ENCODE measurements at places on chromosomes 3 and 15.

- DNase-seq: no peak
These were observed 154.7 kb upstream of the TSPAN3 start for GRCh38 chr15:77225646-77226045.

DNA sequence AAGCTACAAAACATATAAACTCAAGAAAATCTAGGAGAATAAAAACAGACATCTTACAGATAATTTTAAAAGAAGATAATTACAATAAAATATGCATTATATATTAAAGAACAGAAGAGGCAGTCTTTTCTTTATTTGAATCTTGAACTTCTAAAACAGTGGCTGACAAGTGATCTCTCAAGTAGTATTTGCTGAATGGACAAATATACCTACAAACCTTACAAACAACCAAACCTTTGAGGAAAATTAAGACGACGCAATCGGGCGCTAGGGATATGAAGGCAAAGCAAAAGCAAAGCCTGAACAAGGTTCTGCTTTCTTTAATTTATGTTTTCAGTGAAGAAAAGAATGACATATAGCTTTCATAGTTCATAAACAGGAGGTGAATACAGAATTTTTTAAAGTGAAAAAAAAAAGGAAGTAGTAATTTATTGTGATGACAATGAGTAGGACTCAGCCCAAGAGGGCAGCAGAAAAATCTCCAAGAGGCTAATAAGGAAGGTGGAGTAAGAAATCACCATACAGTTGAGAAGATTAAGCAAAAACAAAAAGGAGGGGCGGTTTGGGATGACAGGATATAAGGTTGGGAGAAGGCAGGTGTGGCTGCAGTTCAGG is 347.8 kb downstream of the TBC1D5 start:
- DNase-seq: no peak

DNA sequence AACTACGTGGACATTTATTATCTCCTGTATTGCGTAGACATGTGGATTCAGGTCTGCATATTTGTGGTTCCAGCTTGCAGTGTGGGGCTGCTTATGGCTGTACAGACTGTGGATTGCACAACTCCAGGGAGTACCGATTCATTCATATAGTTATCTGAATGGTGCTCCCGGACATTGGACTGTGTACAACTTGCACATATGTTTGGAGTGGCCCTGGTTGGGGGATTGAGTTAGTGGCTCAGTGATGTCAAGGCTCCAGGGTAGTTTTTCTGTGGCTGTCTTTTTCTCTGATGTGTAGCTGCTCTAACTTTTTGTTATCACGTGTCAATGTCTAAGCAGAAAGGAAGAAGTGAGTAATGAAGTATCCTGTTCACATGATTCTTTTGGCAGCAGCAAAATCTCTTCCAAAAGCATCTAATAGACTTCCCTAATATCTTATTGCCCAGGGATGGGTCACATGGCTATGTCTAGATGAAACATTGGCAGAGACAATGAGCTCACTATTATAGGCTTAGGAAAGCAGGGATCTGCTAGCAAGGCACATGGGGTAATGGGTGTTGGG is 15.8 kb downstream of the ST3GAL6 start:
- DNase-seq: no peak

- peak; percentile 20 for DNase-seq
These were observed 273.6 kb upstream of the PROK2 start for GRCh38 chr3:72058493-72059081.

GRCh38 chr3:147613725-147614124 is 204.6 kb downstream of the ZIC1 start:
- no peak for DNase-seq

DNA sequence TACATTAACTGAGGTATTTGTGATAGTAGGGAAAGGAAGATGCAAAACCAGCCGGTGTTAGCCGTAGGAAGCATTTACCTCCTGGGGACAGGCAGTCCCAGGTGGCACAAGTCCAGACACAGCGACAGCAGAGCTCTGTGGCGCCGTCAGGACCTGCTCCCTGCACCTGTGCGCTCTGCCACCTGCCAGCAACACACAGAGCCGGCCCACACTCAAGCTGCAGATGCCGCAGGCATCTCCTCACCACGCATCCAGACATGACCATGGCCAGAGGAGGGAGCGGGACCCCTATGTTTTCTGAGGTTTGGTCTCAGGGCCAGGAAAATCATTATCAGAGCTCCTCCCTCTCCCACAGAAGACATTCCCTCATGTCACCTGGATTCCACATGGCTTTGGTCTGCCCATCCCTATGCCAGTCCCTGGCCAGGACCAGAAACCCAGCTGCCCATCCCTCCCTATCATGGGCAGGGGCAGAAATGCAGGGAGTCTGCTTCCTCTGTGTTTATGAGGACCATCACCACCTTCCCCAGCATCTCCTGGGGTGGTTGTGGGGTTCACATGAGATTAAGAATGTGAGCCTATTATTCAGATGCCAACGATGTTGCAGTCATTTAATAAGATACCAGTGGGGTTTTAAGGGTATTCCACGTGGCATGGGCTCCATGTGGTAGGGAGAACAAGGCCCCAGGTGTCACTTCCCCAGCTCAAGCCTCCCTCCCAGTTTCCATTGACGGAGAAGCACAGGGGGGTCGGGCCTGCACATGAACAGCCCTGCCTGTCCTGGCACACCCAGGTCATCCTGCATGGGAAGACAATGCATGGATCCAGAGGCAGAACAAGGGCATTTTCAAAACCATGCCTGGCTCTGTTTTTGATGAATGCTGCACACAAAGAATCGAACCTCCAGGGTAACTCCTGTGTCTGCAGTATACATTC is 251.1 kb downstream of the OCA2 start:
- DNase-seq: no peak

GRCh38 chr3:115361806-115362205 is 214.7 kb upstream of the ZBTB20 start:
- DNase-seq: no peak

DNA sequence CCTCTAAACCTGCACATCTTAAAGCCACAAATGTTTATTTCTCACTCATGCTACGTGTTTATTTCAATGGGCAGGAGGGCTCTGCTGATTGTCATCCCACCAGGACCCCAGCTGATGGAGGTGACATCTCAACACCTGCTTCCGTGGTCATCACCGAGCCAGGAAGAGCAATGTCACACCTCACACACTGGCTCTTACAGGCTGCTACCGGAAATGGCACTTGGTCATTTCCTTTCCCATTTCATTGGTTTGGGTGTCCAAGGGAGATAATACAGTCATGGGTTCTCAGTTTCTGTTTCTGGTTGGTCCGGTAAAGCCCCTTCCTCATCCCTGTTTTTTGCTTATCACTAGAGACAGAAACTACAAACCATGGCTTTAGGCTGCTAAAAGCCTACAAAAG is 41.9 kb downstream of the ABHD2 start:
- no peak for DNase-seq

DNA sequence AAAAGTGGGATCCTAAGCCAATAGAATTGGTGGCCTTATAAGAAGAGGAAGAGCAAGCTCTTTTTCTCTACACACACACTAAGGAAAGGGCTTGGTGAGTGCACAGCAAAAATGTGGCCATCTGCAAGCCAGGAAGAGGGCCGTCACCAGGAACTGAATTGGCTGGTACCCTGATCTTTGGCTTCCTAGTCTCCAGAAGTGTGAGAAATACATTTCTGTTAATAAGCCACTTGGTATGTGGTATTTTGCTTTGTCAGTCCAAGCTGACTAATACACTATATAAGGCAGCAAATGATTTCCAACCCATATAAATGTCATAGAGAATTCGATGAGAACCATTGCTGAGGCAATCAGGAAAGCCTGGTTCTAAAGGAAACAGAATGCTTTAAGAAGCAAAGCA is 816.3 kb upstream of the SEMA6D start:
- DNase-seq: no peak

DNA sequence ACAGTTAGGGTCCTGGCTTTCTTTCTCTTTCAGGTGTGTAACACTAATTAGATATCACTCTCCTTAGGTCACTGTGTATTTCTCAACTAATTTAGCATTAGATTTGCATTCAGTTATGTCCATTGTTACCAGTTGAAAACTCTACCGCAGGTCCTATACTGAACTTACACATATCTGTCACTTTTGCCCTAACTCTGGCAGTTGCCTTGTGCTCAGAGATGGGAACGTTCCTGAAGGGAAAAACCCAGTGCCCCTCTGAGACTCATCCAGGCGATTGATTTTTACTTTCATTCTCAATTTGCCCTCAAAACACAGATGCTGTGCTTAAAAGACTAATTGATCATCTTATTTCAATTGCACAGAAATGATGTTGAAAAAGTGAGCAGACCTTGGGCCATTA is 249.1 kb downstream of the ALCAM start:
- DNase-seq: no peak

DNA sequence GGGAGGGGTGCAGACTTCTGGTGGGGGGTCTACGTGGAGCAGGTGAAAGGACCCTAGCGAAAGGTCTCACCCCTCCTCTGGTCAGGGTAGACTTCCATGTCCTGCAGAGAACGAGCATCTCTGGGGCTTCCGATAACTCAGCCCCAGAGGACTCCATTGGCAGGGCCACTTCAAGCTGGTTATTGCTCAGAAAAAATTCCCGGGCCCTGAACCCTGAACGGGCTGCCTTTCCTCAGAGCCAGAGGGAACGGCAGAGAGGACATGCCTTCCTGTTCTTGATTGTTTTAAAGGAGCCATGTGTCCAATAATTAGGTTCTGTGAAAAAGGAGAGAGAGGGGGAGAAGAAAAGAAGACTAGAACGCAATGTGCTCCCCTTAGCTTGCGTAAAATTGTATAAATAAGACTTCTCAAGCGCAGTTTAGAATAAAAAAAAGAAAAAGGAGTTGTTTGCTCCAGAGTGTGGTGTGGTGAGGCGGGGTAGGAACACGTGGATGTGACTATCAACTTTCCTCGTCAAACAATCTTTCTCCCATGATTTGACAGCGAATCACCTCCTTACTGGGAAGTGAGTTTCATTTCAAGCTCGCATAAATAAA is 193.4 kb upstream of the UBE2E1 start:
- DNase-seq: no peak

GRCh38 chr3:184811663-184811998 is 335 bp upstream of the VPS8 start:
- no peak for DNase-seq

GRCh38 chr3:29083676-29084075 is 197.2 kb upstream of the RBMS3 start:
- DNase-seq: no peak

- DNase-seq: no peak
These were observed 14.1 kb downstream of the LYSMD4 start for GRCh38 chr15:99719096-99719541.

- no peak for DNase-seq
These were observed 299.8 kb upstream of the GOLIM4 start for GRCh38 chr3:168395551-168395950.

- no peak for DNase-seq
These were observed 218.0 kb downstream of the ZNF385D start for GRCh38 chr3:21533002-21533401.

GRCh38 chr3:154615471-154615870 is 185.5 kb upstream of the GPR149 start:
- no peak for DNase-seq

DNA sequence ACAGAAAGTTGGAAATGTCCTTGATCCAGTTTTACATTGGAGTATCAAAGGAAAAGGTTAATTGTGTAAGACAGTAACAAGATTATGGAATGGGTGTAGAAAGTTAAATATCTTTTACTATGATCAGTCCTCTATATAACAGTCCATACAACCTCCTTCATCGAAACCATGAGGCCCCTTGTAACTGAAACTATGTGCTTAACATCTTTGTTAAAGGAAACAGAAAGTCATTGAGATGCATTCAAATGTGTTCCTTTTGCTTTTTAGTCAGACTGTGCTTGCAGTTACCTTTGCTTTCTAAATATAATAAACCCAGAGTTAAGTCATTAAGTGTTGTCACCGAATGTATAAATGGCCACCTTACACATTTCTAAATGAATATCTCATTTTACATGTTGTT is 1298.5 kb downstream of the ROBO2 start:
- DNase-seq: no peak

GRCh38 chr15:81270781-81271491 is 53.0 kb downstream of the STARD5 start:
- DNase-seq: no peak

- DNase-seq: no peak
These were observed 340.8 kb downstream of the PLOD2 start for GRCh38 chr3:145820170-145820569.

GRCh38 chr3:160112481-160112880 is 112.7 kb upstream of the C3orf80 start:
- DNase-seq: no peak

- DNase-seq: no peak
These were observed 153.9 kb downstream of the FOXP1 start for GRCh38 chr3:71429597-71429988.

- DNase-seq: no peak
These were observed 16.8 kb downstream of the CACNA1D start for GRCh38 chr3:53511246-53511645.

GRCh38 chr3:71355862-71356261 is 227.7 kb downstream of the FOXP1 start:
- DNase-seq: no peak

DNA sequence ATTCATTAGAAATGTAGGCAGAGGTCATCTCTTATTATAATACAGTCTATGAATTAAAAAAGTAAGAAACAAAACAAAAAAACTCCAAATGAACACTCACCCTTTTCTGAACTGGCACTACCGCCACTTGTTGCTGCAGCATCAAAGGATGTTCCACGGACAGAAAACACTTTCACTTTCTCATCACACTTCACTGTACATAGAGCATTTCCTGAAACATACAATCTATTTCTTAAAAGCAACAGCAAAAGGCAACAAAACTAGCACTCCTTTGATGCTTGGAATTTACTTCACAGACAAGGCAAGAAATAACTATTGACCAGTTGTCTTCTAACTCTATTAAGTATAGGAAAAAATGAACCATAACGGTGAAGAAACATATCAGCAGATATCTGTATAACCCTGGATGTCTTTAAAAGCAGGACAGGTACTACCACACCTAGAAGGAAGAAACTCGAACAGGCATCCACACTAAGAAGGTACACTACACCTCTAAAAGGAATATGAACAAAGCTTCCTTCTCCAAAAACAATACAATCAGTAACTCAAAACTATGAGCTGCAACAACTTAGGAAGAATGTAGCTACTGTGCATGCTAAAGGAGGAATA is 24.9 kb downstream of the ETFA start:
- DNase-seq: no peak

DNA sequence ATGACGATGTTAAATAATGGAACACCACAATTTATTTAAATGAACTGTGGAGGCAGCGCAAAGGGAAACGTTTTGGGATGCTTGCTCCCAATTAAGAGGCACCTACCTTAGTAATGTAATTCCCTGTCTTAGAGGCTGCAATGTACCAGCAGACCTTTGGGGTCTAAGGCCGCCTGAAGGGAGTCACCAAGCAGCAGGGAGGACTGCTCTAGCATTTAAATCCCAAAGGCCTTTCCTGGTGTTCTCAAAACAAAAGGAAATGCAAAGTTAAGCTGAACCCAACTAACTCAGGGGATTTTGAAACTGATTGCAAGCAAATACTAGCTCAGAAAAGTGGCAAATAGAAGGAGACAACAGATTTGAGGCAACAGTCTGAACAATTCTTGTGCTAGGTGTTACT is 510.8 kb downstream of the GABRG3 start:
- peak; percentile 54 for DNase-seq

GRCh38 chr3:98746882-98747281 is 16.3 kb upstream of the ST3GAL6 start:
- DNase-seq: no peak

GRCh38 chr3:11791339-11792200 is 55.1 kb downstream of the TAMM41 start:
- DNase-seq: no peak

- no peak for DNase-seq
These were observed 117.1 kb upstream of the GOLIM4 start for GRCh38 chr3:168212664-168213285.
